ENCODE measurements at places on chromosomes 4 and X.

GRCh38 chr4:71974681-71975080, 57.1 kb upstream of the NPFFR2 start:
- no peak for DNase-seq

- no peak for DNase-seq
Measured at GRCh38 chrX:18034504-18034903, 173.4 kb upstream of the RAI2 start.

DNA sequence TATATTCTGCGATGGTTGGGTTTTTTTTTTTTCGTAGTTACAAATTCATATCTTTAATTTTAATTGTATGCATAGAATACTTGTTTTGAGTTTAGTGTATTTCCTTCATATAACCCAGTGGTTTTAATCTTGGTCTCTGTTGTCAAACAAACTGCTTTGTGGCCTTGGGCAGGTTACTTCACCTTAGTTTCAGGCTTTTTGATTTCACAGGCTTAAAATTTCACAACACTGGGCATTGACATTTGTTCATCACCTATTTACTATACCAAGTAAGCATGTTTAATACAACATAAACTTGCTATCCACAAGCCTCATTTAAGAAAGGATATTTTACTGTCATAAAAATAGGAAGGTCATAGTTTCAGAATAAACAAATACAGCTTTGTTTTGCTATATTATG, 14.7 kb downstream of the RAPGEF2 start:
- DNase-seq, result no peak

DNA sequence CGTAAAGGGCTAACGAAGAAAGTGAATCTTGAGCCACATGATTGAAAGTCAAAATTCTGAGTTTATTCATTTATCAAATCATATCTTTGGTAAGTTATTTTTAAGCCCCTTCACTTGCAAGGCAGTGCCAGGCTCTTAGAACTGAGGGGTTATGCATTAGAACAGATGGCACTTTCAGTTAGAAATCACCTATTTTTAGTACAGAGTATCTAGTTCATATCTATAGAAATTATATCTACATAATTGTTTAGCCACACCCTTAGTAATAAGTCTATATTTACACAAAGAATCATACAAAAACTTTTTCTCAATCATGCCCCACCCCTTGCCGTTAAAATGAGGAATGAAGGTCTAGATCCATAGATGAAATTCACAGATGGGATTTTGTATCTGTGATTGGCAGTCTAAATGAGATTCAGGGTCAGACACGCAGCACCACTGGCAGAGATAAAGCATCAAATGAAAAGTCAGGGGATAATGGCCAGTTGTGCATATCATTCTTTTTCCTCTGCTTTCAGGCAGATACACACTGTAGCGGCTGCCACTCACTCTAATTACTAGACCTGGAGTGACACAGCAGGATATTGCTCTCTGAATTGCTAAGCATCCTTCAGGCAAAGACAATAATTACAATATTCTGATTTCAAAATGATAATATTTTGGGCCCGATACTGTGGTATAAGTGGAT, 440.5 kb downstream of the MAPK10 start:
- DNase-seq, result no peak

DNA sequence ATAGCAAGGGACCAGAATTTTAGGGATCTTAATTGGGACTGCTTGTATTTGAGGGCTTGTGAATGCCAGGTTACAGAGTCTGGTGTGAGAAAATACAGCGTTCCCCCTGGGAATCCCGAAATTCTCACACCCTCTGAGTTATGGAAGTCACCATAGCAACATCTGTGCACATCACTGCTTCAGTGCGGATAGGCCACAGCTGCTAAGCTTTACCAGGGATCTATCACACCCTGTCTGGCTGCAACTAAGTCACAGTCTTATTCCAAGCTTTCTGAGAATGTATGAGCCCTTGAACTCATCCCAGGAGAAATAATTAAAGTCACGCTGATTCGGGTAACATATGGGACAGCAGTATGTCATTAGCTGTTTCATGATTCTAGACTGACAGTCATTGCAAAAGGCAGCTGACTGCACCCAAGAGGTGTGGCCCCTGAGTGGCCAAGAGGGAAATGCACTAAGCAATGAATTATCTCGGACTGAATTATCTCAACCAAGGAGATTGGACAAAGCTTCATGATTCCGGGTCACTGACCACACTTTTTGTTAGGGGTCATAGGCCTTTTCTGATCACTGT, 46.7 kb upstream of the BTC start:
- no peak for DNase-seq

DNA sequence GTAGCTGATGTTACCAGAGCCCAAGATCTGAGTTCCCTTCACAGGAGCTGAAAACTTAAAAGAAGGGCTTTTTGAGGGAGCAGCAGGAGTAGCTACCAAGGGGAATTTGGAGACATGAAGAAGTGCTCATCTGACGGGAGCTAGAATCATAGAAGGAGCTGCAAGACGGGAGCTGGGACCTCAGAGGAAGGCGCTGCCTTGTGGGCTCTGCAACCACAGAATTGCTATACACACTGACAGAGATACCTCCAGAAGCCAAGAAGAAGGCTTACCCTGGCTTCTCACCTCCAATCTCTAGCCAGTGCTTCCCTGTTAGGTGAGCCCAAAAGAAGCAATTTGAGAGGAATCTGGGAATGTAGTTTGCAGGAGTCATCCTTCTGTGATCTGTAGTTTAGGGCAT, 35.9 kb downstream of the DCAF8L2 start:
- no peak for DNase-seq

DNA sequence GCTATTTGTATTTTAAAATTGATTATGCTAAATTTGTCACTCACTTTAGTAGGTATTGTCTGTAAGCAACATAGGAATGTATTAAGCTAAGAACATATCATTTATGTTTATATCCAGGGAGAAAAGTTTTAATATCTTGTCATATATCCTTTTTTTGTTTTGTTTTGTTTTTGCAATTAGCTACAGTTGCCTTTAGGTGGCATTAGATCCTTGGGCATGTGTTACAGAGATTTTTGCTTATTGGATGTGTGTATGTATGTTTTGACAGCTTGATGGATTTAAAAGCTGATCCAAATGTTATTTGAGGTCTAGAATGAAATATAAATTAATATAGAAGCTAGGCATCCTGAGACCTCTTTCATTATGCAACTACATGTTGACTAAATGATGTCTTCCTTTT, 36.1 kb upstream of the OTUD4 start:
- DNase-seq, result no peak

DNA sequence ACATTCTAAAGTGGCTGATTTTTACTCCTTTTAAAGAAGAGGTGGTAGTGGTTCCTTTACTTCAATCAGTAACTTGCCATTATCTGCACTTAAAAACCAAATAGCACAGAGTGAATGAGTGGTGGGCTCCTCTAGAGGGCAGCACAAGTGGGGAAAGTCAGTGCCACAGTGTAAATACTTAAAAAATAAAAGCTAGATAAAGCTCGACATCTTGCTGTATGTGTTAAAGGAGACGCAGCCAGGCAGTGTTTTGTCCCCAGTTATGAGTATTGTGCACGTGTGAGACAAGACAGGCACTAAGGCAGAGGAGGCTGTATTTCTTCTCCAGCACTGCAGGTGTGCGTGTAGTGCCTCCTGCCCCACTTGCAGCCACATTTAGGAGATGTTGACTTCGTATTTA, 24.6 kb downstream of the NAP1L5 start:
- no peak for DNase-seq

DNA sequence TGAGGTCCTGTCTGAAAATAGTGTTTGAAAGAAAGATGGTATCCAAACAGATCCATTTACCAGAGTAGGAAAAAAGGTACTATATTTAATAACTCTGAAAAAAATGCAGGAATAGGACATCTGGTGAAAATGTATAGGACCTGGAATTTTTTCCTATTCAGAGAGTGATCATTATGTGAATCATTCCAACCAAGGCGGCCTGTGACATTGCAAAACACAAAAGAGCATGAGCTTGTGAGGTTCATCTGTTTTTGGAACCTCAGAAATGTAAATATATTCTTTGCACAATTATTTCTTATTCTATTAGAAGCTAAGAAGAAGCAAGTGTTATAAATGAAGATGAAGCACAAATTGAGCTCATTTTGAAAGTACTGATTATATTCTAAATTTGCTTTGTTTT, 2.0 kb downstream of the C4orf51 start:
- DNase-seq, result no peak

DNA sequence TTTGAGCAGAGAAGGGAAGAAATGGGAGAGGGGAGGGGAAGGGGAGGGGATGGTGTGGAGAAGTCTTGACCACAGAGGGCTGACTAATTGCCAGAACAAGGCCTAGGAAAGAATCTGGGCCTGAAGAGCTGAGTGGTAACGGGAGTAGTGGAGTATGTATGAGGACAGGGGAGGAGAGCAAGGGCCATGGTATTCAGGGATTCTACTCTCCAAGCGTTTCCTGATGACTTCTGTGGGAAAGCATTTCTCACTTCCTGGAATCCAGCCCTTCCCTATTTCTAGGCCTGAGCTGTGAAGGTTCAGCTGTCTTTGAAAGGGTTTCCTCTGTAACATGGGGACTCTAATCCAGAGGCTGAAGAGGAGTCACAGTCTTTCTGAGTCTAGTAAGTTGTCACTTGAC, 19.7 kb upstream of the SOX3 start:
- no peak for DNase-seq

GRCh38 chrX:56968980-56969379, 26.4 kb downstream of the SPIN3 start:
- no peak for DNase-seq

DNA sequence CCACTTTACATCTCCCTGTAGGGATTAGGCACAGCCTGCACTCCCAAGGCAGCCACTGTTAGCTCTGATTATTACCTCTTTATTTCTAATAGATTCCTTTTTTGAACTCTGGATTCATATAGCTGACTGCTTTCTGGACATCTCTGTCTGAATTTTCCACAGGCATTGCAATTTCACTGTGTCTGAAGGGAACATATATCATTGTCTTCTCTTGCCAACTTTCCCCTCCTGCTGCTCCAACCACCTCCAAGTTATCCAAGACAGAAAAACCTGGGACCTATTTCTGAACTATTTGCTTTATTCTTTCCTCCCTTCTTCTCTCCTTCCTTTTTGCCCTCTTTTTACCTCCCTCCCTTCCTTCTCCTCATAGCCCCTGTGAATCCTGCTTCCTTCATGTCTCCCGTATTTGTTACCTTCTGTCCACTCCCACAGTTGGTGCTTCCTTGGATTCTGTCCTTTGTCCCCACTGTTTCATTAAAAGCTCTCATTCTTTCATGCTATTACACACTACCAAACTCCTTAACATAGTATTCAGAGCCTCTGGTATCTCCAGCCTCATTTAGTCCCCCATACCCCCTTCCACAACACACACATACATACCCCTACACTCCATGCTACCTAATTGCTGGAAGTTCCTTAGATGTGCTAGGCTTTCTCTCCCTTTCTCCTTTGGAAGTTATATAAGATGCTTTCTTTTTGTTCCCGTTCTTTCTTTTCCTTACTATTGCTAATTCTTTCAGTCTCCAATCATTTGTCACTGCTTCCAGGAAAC, 34.7 kb downstream of the FGF2 start:
- no peak for DNase-seq

DNA sequence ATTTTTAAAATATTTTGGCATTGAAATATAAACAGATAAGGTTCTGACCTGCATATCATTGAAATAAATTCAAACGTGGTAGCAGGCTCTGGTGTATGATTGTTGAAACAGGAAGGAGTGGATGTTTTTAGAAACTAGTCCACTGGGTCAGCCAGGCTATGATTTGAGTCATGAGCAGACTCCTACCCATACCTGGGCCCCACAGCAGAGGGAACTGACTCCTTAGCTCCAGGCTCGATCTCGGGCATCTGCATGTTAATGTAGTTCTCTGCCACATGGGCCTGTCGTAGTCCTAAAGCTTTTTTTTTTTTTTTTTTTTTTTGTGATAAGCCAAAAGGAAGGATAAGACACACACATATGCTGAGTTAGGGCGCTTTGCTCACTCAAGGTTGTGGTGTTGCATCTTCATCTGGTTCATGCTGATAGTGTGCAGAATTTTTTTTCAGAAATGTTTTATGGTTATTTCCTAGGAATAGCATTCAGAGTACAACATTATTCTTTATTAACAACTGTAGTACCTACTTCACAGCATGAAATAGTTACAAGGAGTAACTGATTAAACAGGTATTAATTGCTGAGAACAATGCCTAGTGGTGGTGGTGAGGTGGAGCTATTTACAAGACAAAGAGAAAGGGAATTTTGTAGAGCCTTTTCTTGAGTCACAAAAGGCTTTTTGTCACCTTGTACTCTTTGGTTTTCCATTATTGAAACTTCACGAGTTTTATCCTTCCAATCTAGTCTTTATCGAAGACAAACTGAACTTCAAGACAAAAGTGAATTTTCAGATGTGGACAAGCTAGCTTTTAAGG, 27.3 kb downstream of the OFD1 start:
- DNase-seq, result no peak

DNA sequence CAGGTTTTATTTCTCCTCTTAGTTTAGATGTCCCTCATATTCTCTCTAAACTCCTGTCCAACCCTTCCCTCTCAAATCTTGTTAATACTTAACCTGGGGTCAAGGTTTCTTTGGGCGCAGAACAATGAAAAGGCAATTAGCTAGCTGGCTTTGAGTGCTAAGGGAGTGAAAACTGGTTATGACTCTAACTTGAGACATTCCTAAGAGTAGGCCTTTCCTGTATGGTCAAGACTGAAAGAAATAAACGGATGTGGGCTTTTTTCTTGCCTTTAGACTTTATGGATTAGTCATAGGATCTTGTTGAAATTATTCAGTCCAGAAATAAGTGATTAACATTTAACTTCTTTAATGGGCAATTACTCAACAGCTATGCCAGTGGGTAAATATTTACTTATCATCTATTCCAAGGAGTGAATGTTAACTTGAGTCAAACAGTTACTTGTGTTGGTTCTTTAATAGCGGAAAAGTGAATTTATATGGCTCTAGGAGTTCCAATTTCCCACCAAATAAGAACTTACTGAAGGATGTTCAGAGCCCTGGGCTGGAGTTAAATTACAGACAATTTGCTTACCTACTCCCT, 141.7 kb upstream of the SCML1 start:
- DNase-seq, result no peak

DNA sequence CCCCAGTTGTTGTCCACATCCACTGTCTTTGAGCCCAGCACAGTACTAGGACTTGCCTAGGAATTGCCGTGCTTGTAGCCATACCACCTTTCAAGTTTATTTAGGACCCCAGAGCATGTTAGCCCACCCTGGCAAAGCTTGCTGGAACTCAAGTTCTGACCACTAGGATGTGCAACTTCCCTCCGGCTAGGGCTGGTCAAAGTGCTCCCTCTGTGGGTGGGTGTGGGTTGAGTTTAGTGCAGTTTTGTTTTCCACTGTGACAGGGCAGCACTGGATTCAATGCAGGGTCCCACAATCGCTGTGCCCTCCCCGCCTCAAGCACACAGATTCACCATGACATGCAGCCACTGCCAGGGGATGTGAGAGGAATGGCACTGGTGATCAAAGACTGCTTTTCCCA, 96.0 kb downstream of the RASGEF1B start:
- DNase-seq, result no peak
